ENCODE measurements at places on chromosomes 2 and 18. TPM values are rescaled to one million over a fixed set of nuclear protein-coding genes. Genes with fewer than 3 reads are reported as not detected.

DSC1 gene
- not detected for total RNA-seq

HOXD11 gene
- total RNA-seq: 17.3 TPM

PPM1B gene
- total RNA-seq: 38.2 TPM

UNC80 gene
- total RNA-seq: not detected

OBSL1 gene
- total RNA-seq: 119 TPM

EPC2 gene
- total RNA-seq: 15.5 TPM

GRCh38 chr18:10559553-10560451 lies 34.0 kb downstream of the NAPG start:
- no peak for DNase-seq

- no peak for DNase-seq
Measured at GRCh38 chr2:28287256-28287915, 105.3 kb upstream of the FOSL2 start.

DNA sequence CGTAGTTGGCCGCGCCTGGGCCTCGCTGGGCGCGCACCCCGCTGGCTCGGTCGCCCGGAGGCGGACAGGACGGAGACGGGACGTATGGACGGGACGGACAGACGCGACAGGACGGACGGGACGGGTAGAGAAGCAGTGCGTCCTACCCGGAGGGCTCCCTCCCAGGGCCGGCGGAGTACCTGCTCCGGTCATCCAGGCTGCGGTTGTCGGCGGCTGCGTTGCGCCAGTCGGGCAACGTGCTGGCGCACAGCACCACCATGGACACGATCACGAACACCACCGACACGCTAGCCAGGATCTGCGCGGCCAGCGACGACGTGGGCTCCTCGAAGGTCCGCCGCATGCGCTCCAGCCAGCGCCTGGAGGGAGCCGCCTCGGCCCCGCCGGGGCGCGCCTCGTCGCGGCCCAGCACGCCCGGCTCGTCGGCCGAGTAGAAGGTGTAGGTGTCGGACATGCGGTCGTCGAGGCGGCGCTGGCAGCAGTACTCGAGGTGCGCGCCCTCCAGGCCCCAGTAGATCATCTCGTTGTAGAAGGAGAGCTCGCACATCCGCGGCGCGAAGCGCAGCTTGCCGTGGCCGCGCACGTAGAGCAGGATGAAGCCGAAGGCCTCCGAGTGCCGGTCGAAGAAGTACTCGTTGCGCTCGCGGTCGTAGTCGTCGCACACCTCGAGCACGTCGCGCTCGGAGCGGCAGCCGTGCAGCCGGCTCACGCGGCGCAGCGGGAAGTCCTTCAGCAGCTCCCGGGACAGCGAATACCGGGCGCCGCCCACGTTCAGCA lies 903 bp downstream of the KCNG3 start:
- DNase-seq: no peak

GRCh38 chr18:68660354-68661183 lies 54.3 kb downstream of the TMX3 start:
- DNase-seq: peak; percentile 21

- DNase-seq: no peak
Measured at GRCh38 chr2:157540102-157540501, 88.6 kb downstream of the ACVR1C start.

DNA sequence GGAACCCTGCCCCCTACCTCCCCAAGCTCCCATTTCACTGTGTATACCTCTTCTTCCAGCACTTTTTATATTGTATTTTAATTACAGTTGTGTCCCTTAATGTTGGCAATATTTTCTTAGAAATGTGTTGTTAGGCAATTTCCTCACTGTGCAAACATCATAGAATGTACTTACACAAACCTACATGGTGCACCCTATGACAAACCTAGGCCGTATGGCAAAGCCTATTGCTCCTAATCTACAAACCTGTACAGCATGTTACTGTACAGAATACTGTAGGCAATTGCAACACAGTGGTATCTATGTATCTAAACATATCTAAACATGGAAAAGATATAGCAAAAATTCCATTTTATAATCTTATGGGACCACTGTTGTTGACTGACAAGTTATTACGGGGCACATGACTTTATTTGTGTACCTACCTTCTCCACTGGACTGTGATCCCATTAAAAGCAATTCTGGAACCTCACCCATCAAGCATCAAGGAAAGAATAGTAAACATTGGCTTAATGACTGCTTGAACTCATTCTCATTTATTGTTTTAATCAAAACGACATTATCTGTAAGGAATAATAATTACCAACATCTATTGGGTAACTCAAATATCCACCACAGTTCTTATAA lies 1641.5 kb upstream of the ZEB2 start:
- DNase-seq: no peak

DNA sequence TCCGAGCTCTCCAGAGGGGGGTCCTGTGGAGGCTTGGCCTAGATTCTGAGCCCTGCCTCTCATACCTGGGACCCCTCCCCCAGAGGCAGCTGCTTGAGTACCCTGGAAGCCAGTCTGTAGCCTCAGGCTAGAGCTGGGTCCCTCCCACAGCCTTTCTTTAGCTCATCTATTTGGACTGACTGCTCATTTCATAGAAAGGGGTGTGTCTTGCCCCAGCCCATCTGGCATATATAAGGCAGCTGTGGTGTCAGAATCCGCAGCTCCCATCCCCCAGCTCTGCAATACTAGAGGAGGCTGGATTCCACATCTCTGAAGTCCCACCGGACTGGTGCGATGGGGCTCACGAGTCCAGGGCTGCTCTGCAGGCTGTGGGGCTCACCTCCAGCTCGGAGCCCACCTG lies 26.1 kb downstream of the MPHOSPH10 start:
- peak; percentile 16 for DNase-seq

DNA sequence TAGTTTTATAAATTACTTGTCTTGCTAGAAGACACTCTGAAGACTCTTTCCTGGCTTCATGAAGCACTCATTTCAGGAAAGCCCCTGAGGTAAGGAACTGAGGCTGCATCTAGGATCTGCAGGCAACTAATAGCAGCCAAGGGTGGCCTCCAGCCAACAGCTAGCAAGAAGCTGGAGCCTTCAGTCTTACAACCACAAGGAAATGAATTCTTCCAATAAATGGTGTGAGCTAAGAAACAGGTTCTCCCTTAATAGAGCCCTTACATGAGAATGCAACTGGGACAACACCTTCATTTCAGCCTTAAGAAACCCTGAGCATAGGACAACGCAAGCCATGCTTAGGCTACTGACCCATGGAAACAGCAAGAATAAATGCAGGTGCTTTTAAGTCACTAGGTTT lies 254.6 kb upstream of the RBBP8 start:
- no peak for DNase-seq

DNA sequence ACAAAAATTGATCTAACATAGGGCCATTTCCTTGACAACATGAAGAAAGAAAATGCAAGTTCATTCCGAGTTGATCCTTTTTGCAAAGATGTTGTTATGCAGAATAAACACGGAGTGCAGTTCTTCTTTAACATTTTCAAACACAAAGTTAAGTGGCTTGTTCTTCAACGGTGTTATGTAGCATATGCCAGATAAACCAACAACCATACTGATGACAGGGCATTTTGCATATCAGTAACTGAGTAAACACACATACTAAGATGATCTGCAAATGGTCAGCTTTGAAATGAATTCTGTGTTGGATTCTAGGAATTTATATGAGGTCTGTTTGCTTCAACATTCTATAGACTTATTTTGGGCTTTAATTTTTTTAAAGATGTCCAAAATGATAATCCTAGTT lies 266.4 kb downstream of the GPD2 start:
- DNase-seq: no peak

All from A172 (cell line).